Activated T-helper 2 cell treated with anti-CD3 and anti-CD28 coated beads, Interferon-gamma antibody, Interleukin-2, Interleukin-4, amounts not matched to agents 10 μg/mL and 5 μg/mL and 100 μg/mL, durations not matched to agents 14 hours and 24 hours and 36 hours (primary cell): ENCODE measurements at places on chromosomes 2 and 18.

GRCh38 chr2:143649226-143649740 is 520.1 kb downstream of the ARHGAP15 start:
- no peak for DNase-seq

- no peak for DNase-seq
Measured at GRCh38 chr18:79583426-79583825, 96.2 kb upstream of the CTDP1 start.

- DNase-seq, result no peak
Measured at GRCh38 chr2:176851200-176851888, 361.2 kb upstream of the HNRNPA3 start.

DNA sequence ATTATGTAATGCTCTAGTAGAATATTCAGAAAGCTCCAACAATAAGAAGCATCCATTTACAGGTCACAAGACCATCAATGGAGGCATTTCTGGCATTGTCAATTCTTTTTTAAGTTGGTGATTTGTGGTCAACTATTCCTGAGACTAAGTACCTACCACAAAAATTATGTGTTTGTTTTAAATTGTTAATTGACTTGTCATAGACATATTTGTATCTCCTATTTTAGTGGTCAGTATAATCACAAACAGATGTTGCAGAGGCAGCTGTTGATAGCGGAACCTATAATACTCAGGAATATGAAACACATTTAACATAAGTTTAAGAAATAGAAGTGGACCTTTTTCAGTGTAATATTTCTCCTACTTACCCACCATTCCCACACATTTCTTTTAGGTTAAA is 430.1 kb downstream of the CCDC85A start:
- no peak for DNase-seq

DNA sequence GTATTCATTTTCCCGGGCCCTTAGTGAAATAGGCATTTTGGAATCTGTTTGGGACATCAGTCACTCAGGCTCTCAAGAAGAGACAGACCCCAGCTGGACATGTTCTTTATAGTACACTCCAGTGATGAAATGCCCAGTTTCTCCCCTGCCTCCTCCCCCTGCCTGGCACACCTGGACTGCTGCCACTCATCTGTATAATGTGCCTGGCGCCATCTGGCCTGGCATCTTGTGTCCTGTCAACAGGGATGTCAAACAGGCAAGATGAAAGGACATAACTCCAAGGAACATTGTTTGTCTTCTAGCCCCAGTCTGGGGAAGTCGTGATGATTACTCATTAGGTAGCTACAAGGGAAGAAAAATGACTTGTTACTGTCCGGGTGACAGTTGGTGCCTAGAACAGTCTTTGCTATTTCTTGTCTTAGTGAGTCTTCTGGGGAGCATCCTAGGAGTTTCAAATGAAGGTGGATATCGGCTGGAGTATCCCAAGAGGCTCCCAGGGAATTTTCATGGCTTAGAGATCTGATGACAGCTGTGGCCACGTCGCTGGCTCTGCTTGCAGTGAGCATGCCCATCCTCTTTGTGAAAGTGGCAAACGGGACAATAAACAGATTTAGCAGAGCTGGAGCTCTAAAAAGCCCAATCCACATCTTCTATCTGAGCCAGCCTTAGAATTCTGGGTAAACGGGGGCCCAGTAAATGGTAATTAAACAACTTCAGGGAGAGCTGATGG is 153.6 kb downstream of the ALK start:
- DNase-seq, result no peak

GRCh38 chr2:71704688-71705087 is 251.3 kb downstream of the DYSF start:
- DNase-seq, result no peak

DNA sequence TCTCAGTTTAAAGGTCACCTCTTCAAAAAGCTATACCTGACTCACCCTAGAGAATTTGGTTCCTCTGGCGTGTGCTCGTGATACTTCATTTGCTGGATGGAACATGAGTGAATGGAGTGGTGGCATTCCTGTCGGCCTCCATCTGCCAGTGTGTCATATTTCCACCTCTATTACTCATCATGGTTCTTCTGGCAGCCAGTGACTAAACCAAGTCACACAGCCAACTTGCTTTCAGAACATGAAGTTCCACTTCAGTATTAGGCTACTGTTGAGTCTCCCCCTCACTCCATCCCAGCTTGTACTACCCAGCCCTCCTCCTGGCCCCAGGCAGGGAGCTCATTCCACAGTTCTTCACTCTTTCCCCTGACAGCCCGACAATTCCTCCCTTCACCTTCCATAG is 169.8 kb downstream of the MREG start:
- DNase-seq, result no peak

DNA sequence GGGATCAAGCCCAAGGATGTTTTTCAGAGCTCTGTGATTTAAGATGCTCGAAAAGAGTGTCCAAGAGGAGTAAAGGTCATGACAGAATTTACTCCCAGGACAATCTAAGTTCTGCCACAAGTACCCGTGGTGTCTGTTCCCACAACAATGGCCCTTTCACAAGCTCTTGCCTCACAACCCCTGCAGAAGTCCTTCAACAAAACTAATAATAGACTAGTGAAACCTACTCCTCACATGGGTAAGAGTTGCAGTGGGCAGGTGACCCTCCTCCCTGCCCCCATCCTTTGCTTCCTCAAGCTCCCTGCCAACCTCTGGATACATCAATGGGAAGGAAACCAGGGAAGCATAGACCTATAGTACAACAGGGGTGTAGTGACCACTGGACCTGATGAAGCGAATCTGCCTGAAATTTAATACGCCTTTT is 34.9 kb downstream of the PTCD3 start:
- no peak for DNase-seq

DNA sequence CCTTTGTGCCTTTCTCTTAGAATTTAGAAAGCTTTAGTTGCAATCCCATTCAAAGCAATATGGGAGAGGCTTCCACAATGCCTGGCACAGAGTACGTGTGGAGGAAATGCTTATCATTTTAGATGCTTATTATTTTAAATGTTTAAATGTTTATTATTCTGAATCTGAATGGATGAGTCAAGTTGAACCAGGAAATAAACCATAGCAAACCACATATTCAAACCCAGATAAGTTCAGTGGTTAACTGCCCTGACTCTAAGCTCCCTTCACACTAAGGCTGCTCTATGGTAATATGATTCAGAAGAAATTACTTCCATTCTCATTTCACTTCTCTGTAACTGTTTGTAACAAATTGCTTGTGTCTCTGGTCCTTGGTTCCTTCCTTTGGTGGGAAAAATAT is 5.2 kb upstream of the PPP4R1 start:
- DNase-seq, result no peak

GRCh38 chr2:197460649-197461048 is 7.3 kb downstream of the COQ10B start:
- no peak for DNase-seq

- no peak for DNase-seq
Measured at GRCh38 chr2:221448844-221449390, 123.2 kb downstream of the EPHA4 start.

GRCh38 chr2:18426174-18426573 is 134.3 kb downstream of the RDH14 start:
- DNase-seq, result no peak

- no peak for DNase-seq
Measured at GRCh38 chr2:109304731-109305470, 175.9 kb downstream of the SH3RF3 start.

GRCh38 chr18:55988537-55988936 is 400.5 kb upstream of the TCF4 start:
- no peak for DNase-seq

DNA sequence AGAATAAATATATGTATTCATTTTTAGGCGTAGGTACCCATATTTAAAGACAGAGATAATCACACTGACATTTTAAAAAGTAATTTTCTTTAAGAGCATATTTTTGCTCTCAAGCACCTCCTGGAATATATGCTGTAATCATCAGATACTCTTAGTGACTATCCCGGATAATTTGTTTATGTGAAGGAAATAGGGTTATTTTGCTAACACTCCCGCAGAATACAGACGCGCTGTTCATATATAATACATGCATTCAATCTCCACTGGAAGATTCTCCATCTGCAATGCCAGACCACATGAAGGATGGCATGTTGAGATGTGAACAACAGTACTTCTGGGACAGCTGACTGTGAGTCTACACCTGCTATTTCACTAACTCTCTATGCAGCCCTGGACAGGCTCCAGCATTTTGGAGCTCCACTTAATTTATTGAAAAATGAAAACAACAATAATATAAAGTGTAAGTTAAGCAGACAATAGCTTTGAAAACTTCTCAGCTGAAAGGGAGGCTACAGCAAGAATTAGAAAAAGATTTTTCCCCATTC is 430.6 kb downstream of the TMX3 start:
- DNase-seq, result no peak

GRCh38 chr2:27081984-27082772 is 3.8 kb downstream of the EMILIN1 start:
- no peak for DNase-seq

GRCh38 chr2:185127412-185127811 is 529.1 kb downstream of the ZNF804A start:
- no peak for DNase-seq

DNA sequence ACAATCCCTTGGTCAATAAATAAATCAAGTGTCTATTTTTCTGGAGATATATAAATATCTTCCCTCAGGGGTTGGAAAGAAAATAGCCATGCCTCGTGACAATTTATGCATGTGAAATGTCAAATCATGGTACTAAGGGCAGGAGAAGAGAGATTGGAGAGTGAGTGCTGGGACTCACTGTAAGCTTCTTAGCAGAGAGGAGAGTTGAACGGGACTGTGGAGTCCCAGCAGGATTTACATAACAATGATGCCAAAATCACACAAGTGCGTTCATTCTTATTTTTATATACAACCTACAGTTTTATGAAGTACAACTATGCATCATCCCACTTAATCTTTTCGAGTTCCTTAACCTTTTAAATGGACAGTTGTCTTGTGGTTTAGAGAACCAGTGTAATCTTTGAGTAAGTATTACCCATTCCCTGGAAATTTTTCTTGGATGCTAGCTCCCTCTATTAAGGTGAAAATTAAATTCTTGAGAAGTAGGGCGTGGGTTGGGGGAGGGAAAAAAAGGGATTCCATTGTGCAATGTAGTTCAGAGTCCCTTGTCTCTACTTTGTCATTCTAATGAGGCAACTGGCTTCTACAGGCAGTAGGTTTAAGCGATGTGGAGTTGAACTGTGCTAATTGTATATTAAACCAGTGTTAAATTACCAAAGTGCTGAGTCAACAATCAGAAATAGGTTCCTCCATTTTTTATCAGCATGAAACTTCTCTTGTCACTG is 143.6 kb upstream of the EPHA4 start:
- DNase-seq, result no peak

DNA sequence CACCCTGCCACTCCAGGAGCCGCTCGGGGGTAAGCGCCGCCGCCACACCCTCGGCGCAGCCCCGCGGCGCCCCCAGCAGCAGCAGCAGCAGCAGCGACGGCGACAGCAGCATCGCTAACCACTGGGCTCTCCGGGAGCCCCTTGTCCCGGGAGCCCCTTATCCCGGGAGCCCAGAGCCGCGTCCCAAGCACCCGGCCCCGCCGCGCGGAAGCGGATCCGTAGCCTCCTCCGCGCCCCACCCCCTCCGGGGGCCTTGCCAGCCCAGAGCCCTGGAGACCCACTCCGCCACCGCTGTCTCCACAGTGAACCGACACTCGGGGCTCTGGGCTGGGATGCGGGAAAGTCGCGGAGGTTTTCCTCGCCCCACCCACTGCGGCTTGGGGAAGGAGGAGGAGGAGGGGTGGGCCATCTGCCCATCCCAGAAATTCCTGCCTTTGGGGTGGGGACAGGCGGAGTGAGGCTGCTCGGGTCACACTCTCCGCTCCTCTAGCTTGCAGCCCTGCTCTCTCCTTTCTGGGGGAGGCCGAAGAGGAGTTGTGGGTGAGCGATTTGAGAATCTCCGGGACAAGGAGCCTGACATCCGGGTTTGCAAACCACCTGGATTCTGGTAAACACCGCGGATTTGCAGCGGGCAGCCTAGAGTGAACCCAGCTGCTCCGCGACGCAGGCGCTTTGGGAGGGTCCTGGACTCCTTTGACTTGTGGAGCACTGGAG is at the start of gene PLA2R1:
Gene PLA2R1, minus strand, starts transcription at position 324 of the 714 bp plus-strand sequence. Its CDS starts 212 bp downstream, at position 112.
- DNase-seq, result no peak

GRCh38 chr2:8378016-8378810 is 303.6 kb upstream of the ID2 start:
- no peak for DNase-seq

DNA sequence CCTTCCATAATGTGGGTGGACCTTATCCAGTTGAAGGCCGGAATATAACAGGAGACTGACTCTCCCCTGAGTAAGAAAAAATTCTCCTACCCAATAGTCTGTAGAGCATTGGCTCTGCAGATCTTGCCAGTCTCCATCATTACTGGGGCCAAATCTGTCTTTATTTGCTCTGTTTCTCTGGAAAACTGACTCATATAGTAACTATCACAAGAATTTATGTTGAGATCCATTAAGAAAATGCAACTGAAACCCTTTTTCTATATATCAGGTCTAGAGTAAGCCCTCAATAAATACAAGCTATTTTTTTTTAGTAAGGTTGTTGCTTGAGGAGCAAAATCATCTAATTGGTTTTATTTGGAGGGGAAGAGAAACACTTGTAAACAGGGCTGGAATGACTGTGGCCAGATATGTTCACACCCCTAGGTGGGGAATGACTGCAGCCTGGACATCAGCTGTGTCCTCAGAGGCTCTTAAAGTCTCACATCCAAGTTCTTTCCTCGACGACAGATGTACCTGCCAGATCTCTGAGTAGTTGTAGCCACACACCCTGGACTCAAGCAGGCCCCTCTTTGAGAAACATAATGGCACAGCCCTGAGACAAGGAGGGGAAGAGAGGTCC is 339.7 kb downstream of the TNS1 start:
- no peak for DNase-seq

DNA sequence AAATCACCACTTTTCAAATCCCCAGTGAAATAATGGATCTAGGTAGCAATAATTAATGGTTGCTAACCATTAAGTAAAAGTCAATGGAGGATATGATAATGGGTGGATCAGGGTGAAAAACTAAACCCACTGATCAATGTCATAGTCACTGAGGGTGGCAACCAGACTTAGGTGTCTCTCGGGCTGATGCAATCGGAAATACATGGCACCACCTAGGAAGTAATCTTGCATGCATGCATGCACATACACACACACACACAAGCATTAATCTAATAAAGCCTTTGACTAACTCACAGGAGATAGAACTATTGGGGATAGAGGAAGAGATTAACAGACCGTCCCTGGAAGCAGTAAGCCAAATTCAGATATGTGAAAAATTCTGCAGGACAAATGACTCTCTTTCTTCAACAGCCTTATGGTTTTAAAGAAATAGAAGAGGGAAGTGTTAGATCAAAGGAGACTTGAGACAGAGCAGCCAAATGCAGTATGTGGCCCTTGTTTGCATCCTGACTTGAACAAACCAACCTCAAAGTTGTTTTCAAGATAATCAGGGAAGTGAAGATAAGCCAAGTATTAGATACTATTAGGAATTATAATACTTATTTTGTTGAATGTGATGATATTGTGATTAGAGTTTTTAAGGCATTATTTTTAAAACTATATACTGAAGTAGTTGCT is 186.0 kb upstream of the RMP24 start:
- DNase-seq, result no peak
